Activated CD4-positive, alpha-beta memory T cell treated with anti-CD3 and anti-CD28 coated beads, Interleukin-2, amount 10 ng/mL, durations not matched to agents 7 days and 5 days (primary cell): ENCODE measurements at places on chromosomes 16 and 17.

GRCh38 chr17:39200070-39200879, at the start of gene RPL19:
TSS of gene RPL19 (plus strand) at chr17:39200283. CDS start at chr17:39200345, 62 bp downstream.
- peak; percentile 83 for DNase-seq

- DNase-seq, result no peak
Observed at GRCh38 chr16:23382279-23382678, 70.7 kb downstream of the COG7 start.

- no peak for DNase-seq
Observed at GRCh38 chr17:68600931-68601564, at the start of gene FAM20A. TSS of gene FAM20A (minus strand) at chr17:68601367. CDS start at chr17:68600666, 701 bp downstream.

DNA sequence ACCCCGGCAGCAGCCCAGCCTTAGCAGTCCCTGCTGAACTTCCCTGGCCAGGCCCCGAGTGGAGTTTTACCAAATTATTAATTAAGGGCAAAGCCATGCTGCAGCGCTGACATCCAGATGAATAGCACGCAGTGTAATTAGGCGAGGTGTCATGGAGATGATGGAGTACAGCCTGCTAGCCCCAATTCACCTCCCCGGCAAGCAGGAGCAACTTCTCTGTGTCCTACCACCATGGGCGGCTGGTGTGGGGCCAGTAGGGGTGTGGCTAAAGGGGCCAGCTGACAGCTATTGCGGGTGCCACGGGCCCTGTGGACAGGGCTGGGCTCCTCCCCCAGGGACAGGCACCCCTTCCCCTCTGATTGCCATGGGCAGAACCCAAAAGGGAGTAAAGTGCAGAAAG, 24.5 kb downstream of the ENDOV start:
- DNase-seq, result no peak

DNA sequence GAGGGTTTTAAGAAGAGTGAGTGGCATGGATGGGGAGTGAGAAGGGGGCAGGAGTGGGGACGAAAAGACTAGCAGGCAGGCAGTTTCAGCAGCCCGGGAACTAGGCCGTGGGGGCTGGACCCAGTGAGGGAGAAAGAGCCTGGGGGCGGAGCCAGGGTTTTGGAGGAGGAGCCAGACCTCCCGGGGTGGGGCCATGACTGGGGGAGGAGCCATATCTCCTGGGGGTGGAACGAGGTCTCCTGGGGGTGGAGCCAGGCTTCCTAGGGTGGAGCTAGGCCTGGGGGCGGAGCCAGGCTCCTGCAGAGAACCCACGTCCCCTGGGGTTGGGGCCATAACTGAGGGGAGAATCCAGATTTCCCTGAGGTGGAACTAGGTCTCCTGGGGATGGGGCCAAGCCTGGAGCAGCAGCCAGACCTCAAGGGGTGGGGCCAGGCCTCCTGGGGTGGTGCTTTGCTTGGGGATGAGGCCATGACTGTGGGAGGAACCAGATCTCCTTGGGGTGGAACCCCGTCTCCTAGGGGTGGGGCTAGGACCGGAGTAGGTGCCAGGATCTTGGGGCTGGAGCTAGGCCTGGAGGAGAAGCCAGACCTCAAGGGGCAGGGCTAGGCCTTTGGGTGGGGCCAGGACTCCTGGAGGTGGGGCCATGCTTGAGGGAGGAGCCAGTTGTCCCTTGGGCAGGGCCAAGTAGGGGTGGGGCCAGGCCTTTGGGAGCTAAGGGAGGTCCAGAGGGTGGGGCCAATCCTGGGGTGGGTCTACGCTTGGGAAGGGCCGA, 41.7 kb upstream of the JPH3 start:
- DNase-seq, result no peak

DNA sequence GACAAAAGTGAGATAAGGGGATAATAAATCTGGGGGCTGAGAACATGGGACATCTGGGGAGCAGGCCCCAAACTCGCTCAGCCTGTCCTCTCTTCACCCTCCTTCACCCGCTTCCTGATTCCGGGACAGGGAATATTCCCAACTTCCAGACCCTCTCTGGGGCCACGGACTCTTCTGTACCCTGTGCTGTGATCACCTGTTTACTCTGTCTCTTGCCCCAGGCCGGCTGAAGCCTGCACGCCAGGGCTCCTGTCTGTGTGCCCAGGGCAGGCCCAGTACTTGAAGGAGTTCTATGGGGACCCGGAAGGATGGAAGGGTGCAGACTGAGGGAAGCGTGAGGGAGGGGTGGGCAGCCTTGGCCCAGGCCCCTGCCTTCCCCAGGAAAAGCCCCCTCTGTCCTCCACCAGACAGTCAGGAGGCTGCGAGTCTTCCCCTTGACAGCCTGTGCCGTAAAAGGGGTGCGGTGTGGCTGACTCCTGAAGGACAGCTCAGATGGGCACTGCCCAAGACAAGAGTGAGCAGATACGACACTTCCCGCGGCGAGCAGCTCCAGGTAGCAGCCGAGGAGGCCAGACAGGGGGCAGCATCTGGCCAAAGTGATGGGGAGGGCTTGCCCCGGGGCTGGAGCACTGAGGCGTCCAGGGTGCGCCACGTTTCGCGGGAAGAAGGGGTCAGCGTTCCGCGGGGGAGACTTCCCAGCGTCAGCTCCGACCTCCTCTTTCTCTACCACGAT, 1.0 kb upstream of the CCNF start:
- DNase-seq, result peak; percentile 29

DNA sequence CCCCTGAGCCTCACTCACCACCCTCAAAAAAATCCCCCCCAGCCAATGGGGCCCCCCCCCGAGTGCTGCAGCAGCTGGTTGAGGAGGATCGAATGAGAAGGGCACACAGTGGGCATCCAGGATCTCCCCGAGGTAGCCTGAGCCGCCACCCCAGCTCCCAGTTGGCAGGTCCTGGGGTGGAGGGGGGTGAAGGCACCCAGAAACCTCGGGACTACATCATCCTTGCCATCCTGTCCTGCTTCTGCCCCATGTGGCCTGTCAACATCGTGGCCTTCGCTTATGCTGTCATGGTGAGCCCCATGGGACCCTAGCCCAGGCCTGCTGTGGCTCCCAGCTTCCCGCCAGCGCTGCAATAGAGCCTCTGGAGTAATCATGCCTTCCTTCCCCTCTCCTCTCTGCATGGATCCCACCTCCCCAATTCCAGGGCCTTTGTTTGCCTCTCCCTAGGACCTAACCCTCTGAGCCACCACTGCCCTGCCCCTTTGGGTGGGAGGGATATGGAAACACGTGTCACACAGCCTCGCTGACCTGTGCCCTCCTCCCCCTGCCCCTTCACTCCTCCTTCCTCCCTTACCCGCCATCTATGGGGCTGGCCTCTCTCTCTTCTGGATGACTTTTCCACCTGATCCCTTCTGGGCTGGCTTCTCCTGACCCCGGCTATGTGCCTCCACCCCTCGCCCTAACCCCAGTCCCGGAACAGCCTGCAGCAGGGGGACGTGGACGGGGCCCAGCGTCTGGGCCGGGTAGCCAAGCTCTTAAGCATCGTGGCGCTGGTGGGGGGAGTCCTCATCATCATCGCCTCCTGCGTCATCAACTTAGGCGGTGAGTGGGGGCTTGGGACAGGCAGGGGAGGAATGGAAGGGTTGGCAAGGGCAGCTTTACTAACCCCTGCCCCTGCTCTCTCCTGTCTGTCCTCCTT, 1.9 kb downstream of the PRRT2 start:
- no peak for DNase-seq

- DNase-seq, result no peak
Observed at GRCh38 chr17:62094175-62094574, 29.1 kb upstream of the MED13 start.

- peak; percentile 74 for DNase-seq
Observed at GRCh38 chr17:56819431-56820145, 14.1 kb downstream of the C17orf67 start.

- no peak for DNase-seq
Observed at GRCh38 chr16:3494386-3494973, 809 bp downstream of the C16orf90 start.

DNA sequence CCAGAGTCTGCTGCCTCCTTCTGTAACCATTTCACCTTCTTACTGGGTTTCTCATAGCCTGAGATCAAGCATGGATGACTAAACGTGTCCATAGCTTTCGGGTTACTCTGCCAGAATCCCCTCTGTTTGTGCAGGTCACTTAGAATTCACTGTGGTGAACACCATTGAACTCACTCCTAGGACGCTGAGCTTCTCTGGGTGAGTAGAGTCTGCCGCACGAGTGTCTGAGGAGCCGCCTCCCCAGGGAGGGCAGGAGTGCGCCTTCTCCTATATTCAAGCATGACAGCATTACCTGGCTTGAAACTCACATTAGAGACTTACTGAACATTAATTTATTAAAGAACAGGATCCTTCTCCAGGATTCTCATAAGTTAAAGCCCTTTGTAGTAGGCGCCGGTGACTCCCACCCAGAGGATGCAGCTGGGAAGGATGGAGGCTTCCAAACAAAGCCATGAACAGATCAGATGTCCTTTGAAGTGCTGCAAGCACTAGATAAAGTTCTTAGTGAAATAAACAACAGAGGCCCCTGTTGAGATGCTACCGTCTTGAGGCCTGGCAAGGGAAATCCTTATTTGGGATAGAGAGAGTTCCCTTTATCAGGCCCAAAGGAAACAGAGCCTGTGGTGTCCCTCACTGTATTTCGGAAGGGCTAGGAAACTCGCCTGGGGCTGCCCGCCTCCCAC, 144.6 kb upstream of the PLCG2 start:
- DNase-seq, result no peak

DNA sequence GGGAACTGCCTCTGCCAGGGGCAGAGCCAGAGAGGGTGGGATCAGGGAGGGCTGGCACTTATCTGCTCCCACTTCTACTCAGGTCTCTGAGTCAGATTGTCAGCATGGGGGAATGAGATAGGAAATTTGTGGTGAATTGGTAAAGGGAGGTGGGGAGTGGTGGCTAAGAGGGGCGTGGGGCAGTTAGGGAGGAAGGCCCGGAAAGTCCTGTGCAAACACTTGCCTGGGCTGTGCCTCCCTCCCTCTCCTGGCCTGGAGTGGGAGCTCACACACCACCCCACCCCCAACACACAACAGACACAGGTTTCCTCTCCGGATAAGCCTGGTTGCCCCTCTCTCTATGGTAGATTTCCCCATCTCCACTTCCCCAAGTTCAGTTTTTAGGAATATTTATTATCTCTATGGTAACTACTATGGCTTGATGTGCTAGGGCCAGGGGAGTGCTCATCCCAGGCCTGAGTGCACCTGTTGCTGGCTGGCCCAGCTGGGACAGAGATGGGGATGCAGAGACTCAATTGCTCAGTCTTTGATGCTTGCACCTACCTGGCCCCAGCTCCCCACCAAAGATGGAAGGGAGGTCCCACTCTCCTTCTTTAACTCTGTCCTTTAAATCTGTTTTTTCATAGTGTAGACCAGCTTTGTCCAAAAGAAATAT, 2.7 kb downstream of the SPNS2 start:
- DNase-seq, result no peak

- DNase-seq, result no peak
Observed at GRCh38 chr17:78429618-78429995, 51.2 kb downstream of the PGS1 start.

DNA sequence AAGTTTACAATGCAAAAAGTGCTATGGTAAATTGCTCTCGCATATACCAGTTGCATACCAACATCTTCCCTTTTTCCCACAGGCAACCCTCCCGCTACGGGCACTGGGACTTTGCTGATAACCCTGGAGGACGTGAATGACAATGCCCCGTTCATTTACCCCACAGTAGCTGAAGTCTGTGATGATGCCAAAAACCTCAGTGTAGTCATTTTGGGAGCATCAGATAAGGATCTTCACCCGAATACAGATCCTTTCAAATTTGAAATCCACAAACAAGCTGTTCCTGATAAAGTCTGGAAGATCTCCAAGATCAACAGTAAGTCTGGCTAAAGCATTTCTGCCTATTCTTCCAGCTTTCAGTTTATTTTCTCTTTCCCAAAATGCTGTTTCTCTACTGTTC, 27.9 kb upstream of the HSBP1 start:
- no peak for DNase-seq

GRCh38 chr16:24332582-24333090, 76.5 kb downstream of the CACNG3 start:
- DNase-seq, result no peak

- DNase-seq, result no peak
Observed at GRCh38 chr17:47184681-47185080, 4.4 kb downstream of the CDC27 start.
